ENCODE measurements at places on chromosomes 2 and 18.

DNA sequence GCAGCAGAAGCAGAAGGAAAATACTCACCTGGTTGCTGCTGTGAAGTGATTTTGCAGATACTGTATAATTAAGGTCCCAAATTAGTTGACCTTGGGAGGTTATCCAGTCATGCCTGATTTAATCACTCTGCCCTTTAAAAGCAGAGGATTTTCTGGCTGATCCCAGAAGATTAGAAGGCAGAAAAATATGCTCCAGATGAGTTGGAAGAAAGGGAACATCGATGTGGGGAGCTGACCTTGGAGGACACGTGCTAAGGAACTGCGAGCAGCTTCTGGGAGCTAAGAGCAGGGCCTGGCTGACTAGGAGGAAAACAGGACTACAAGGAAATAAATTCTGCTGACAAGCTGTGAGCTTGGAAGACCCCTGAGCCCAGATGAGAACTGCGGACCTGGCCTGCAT is 13.3 kb upstream of the DYM start:
- DNase-seq, result no peak

DNA sequence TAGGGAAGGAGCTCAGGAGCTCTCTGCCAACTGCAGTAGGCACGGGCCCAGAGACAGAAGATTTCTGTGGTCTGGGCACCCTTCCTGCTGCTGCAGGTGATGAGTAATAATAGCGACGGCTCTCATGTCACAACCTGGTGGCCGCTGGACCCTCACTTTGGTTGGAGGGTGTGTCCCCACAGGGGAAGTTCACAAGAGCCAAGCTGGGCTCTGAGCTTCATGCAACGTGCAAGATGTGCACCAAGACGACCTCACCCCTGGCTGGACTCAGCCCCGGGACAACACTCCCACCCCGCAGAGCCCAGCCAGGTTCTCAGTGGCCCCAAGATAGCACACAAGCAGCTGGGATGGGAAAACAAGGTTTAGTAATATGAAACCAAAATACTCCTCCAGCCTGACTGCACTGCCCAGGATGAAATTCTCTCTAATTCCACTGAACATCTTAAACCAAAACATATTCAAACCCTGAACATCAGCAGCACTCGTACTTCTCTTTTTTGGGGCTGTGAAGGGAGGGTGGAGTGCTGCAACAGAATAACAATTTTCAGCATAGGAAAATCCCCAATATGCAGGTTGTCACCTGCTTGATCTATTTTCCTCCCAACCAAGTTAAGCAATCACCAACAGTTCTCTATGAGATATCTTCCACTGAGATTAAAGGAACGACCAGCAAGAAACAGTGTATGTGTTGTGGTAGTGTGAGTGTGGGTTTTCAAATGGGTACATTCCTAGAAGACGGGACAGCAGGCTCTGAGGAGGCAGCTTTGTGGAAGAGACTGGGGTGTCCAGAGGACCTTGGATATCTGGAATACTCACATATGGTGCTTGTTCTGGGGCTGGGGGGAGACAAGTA is 26.5 kb downstream of the BCL2 start:
- DNase-seq, result no peak

DNA sequence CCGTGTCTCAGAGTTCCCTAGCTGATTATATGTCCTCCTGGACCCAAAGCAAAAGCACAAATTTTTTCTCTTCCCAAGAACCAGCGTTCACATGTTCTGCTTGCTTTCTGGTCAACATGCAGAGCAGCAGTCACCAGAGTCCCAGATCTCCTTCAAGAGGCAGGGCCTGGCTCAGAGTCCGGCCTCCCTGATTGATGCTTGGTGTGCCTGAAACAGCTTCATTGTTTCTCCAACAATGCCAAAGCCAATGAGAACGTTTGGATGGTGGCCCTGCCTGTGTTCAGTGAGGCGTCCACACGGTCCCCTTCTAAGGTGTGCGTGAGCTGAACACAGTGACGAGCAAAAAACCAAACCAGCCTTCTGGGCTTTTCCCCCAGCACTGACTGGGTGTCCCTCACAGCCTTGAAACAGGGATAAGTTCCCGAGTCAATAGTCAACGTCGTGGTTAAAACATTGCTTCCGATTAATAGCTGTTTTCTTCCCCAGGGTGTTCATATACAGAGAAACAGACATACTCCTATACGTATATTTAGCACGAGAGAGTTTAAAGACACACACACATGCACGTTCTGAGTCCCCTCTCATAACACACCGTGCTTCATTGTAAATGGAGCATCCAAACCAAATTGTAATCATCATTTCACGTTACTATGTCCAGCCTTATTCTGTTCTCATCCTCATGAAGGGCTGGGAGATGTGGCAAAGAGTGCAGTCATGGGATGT is 19.3 kb upstream of the POU3F3 start:
- no peak for DNase-seq

- DNase-seq, result no peak
These were observed 9.4 kb downstream of the CTIF start for GRCh38 chr18:48548011-48548771.

GRCh38 chr2:37886745-37887144 is 38.3 kb upstream of the RMDN2 start:
- no peak for DNase-seq

DNA sequence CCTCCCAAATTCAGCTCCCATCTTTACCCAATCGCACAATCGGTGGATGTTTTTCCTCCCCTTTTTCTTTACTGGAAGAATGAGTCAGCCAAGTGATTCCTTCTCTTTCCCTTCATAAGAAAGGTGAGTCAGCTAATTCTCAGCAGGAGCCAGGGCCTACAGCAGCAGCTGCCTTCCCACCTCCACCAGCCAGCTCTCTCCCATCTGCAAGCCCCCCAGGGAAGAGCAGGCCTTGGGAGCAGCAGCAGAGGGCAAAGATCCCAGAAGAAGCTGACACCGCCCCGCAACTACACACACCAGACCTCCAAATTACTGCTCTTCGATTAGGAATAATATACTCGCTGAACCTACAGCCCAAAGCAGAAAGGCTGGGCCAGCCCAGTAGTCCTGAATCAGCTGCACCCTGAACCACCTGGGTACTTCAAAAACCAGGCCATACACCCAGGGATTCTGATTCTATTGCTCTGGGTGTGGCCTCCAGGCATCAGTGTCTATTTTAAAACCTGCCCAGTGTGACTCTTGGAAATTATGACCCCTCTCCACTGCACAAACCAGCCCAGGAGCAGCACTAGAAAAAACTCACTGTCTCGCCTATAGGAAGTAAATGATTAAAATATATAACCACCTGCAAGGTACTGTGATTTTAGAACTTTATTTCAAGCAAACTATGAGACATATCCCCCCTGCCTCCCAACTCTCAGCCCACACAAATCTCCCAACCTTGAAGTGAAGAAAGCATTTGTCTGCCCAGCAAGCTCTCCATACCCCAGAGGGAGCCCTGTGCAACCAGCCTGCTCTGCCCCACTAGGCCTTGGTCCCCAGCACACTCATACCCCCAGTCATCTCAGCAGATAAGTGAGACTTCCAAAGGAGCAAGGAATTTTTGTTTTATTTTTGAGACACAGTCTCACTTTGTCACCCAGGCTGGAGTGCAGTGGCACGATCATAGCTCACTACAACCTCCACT is 7.3 kb downstream of the SFXN5 start:
- no peak for DNase-seq

DNA sequence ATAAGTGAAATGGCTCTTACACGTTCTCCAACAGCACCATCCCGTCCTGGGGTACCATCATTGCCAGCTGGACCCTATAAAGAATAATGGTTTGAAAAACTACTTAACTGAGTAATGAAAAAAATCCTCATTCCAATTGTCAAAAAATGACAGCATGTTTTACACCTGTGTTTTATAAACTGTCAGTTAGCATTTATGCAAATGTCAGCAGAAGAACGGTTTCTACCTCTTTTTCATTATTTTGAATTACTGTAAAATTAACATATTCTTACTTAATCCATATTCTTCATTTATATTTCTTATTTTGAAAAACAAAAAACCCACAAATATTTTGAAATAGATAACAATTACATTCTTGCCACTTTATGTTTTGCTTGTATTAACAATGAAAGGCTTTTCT is 74.0 kb downstream of the COL3A1 start:
- no peak for DNase-seq
